ENCODE measurements at places on chromosomes 16 and 17.

- no peak for DNase-seq
Observed at GRCh38 chr16:89061590-89062380, 31.9 kb upstream of the ACSF3 start.

DNA sequence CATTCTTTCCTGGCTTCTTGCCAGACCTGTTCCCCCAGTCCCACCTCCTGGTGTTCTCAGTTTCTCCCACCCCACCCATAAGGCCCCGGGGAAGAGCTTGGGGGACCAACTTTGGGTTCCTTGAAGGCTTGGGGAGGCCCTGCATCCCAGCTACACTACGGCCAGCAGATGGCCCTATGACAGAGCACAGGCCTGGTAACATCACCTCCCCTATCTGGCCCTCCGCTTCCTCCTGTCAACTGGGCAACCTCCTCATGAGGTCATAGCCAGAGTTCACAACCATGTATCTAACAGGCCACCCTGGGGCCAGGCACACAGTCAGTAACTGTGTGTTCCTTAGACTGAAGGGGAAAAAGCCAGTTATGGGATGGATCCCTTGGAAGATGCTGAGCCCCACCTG lies 31.4 kb downstream of the MYO15A start:
- peak; percentile 35 for DNase-seq

DNA sequence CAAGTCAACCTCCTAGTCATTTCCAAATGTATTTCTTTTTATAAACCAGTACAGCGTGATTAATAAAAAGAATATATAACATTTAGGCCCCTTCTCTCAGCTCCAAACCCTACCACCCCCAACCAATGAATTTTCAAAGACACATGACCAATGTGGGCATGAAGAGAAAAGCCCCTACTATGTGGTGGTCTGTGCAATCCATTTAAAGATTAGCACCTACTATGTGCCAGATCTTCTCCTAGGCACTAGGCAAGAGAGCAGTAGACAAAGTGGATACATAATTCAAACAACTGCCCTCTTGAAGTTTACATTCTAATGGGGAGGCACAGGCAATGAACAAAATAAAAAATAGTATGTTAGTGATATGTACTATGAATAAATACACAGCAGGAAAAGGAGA lies 19.4 kb downstream of the AXIN2 start:
- no peak for DNase-seq

- DNase-seq: no peak
Observed at GRCh38 chr16:56800355-56800754, 64.7 kb upstream of the SLC12A3 start.

DNA sequence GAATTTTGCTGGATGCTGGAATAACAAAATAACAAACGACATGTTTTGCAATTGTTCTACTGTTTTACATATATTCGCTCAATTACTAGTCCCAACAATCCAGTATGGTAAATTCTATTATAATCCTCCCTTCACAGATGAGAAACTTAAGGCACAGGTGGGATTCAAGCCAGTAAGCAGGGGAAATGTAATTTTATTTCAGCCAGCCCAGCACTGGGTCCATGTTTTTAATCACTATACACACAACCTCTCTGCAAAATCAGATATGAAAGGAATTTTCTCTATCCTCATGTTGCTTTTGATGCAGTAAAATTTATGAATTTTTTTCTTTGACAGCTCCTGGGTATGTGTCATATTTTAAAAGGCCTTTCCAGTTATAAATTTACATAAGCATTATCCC lies 4.4 kb downstream of the KRTAP4-5 start:
- no peak for DNase-seq

- peak; percentile 82 for DNase-seq
Observed at GRCh38 chr17:48295362-48296288, 134.4 kb downstream of the SKAP1 start.

- DNase-seq: no peak
Observed at GRCh38 chr16:50679266-50679665, 1.8 kb downstream of the SNX20 start.

DNA sequence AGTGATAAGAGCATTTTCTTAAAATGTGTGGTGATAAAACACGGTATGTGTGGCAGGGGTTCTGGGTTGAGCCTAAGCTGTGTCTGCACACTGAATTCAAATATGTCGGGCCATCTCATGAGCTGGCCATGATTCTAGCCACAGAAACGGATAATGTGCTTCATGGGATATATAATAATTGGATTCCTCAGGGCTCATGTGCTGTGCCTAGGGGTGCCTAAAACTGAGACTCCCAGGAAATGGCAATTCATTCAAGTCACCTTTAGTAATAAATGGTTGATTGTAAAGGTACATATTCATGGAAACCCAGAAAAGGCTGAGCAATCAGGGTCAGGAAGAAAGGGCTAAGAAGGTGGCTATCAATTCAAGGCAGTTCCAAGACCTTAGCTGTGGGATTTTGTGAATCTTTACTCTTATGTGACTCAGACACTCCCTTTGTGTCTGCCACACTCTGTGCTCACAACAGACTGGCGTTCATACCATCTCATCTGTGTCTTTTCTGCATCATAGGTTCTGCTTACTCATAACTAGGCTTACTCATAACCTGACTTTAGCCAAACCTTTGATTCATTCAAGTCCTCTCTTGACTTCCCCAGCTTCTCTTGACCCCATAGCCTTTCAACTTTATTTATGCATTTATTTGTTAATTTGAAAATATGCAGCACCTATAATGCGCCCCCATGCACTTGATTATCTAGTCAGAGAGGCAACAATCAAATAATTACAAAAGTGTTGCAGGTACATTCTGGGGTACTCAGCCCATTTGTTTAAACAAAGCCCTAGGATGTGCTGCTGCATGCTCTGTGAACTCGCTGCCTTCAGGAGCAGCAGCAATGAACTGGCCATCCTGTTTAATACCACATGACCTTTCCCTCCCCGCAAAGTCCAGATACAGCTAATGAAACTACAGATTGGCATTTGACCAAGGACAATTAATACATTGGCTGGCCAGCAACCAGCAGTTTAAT lies 28.4 kb upstream of the MED13 start:
- peak; percentile 75 for DNase-seq

DNA sequence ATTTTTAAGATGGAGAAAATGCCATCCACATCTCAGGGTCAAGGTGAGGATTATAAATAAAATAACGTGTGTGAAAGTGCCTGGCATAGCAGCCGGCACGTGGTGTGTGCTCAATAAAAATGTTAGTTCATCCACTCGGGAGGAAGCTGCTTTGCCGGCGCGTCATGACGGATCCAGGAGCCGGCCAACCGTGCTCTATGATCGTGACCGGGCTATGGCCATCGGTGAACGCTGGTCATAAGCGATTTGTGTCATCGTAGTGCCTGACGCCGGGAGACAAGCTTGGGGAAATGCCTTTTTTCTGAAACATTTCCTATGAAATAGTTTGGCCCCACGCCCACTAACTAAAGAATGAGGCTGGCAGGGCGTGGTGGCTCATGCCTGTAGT lies 74.0 kb downstream of the CMC2 start:
- DNase-seq: peak; percentile 17
